ENCODE measurements at places on chromosomes 4 and X.

GRCh38 chrX:72011734-72012133, 101.1 kb downstream of the NHSL2 start:
- no peak for DNase-seq

DNA sequence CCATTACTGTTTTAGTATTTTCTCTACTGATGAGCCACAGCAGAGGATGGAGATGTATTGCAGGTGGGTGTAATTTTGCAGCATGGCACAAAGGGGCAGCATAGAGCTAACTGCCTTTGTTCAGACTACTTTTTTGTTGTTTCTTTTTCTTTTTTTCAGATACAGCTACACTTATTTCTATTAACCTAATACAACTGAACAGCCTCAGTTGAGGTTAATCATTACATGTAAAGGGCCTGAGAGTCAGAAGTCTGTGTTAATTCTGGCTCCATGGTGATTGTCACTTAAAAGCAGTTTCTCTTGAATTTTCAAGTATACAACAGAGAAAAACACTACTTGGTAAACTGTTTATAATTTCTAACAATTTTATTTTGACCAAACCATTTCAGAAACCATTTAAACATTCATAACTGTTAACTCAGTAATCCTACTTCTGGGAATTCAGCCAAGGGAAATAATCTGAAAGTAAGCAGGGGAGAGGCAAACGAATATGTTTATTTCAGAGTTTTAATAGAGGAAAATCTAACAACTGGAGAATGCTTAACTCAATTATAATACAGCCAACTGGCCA, 13.9 kb upstream of the PPEF2 start:
- no peak for DNase-seq

DNA sequence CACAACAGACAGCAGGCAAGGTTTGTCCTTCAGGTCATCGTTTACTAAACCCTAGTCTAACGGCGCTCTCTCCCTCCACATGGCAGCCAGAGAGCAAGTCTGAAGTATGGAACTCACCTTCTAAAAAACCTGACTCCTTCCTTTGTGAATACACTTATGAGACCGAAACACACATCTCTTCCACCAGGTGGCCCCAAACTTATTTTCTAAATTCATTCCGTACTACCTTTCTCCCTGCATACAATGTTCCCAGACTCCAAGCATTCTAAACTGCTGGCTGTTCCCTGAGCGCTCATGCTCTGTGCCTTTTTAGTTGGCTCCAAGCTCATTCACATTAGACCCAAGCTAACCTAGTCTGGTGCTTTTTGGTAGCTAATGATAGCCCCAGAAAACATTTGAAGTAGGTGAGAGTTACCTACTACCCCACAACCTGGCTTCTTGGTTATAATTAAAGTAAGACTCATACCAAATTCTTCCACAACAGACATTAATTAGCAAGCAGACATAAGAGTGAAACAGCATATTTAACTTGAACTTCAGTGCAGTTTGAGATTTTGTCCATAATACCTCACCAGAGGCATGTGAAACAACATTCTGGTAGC, 67.6 kb upstream of the DCLK2 start:
- no peak for DNase-seq

GRCh38 chr4:99968330-99968729, 18.3 kb upstream of the H2AZ1 start:
- DNase-seq = no peak

- no peak for DNase-seq
Measured at GRCh38 chrX:108396188-108396891, 41.9 kb downstream of the COL4A6 start.

DNA sequence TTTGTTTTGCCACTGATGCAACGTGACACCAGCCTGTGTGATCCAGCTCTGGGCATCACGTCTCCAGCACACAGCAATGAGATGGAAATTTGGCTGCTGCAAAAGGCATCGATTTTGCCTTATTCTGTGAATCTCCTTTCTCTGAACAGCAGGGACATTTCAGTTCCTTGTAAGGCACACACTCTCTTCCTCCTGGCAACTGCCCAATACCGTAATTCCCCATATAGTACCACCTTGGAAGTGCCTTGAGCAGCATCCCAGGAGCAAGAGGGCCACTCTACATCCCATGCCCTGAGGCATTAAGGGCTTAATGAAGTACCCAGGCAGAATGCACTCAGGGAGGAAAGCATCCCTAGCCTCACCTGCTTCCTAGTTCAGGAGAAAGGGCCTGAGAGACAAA, 10.5 kb upstream of the MAMLD1 start:
- DNase-seq = no peak

DNA sequence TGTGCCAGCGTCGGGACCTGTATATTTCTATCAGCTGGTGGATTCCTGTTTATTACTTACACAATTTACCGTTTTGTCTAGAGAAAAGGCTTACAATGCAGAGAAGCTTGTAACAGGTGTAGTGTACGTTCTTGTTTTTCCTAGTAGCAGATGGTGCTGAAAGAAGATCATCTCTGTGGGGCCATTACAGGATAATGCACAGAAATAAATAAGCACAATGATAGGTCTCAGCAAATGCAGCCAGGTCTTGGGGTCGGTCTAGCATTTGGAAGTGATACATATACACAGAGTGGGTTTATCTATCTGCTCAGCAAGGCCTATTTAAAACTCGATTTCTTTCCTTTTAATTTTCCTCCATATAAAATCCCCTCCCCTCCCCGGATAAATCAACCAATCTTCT, 180.9 kb upstream of the LCORL start:
- no peak for DNase-seq

DNA sequence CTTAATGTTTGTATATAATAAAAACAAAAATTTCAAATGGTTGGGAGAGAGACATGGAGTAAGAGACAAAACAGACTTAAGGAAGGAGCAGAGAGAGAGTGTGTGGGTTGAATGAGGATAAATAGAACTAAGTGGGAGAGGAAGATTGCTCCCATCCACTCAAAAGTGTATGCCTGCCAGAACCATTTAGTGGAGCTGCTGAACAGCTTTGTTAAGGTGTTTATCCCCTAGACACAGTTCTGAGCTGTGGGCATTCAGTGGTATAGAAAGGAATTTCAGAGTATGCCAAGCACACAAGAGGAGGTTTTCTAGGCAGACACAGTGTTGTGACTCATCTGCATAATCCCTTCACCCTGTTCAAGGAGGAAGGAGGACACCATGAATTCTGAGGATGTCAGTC, 508.6 kb upstream of the EPHA5 start:
- no peak for DNase-seq

- no peak for DNase-seq
Measured at GRCh38 chrX:39519030-39519488, 578.7 kb downstream of the BCOR start.

- DNase-seq = no peak
Measured at GRCh38 chrX:20802036-20802435, 535.3 kb upstream of the RPS6KA3 start.

- no peak for DNase-seq
Measured at GRCh38 chrX:100648458-100649417, 4.7 kb downstream of the SRPX2 start.

DNA sequence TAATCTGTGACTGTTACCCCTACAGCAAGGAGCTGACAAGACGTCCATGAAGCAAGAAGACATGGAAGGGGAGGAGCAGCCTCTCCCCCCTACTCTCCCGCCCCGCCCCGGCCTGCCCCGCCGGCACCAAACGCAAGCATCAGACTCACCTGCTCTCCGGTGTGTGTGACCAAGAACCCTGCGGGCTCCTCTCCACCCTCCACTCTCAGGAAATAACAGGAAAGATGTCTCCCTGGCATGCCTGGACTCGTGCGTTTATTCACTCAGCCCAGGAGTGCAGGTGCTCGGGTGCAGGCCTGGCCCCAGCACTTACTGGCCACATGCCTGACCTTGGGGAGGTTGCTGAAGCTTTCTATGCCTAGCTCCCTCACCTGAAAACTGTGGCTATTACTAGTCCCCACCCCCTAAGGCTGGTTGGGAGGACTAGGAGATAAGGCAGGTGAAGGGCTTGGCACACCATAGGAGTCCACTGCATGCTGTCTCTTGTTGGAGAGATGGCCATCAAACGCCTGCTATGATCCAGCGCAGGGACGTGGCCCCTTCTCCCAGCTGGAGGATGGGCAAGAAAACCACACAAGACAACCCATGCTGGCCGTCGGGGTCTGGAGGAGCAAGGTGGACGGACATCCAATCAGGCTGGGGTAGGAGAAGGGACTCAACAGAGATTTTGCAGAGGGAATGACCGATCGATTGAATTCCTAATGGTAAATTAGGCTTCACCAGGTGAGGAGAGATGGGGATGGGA, 34.9 kb upstream of the CLDN24 start:
- DNase-seq = no peak

DNA sequence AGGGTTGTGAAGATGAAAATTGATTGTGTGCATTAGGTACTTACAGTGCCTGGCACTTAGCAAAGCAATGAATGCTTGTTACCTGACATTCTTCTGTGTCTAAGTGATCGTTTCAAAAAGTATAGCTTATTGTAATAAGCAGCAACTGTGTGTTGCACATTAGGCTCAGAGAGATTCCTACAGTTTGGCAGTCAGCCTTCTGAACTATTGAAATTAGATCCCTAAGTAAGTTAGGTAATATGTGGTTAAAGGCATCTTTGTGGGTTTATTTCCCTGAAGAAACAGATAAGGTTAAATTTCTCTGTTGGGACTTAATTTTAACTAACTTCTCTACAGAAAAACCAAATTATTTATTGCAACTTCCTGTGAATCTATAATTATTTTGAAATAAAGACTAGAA, 93.4 kb downstream of the REPS2 start:
- DNase-seq = no peak

DNA sequence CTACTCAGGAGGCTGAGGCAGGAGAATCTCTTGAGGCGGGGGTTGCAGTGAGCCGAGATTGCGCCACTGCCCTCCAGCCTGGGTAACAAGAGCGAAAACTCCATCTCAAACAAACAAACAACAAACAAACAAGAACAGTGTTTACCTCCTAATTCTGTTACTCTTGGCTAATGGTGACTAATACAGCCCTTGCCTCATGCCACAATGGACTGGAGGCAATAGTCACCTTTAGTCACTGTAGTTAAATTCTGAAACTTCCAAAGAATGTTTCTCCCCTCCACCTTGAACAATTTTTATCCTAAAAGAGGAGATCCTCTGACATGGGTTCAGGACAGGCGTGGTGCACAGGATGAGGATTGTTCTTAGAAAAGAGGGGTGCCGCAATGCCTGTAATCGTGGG, 241.2 kb upstream of the CTSO start:
- no peak for DNase-seq

DNA sequence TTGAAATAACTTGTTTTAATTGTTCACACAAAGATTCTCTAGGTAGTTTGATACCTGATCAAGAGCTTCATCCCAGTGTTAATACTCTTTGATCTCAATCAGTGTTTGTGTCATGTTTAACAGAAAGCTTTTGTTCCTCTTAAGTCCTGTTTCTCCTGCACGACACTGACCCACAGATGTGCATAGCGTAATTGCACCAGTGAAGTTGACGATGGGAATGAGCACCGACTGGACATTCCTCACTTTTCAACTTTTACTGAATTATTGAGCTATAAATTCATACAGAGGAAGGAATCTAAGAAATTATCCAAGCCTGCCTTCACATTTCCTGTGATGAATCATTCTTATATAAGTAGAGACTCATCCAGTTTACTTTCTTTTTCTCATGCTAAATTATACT, 878.7 kb upstream of the TENM3 start:
- no peak for DNase-seq

GRCh38 chr4:127410644-127411043, 222.1 kb upstream of the INTU start:
- no peak for DNase-seq

- no peak for DNase-seq
Measured at GRCh38 chr4:60313611-60314178, 886.4 kb upstream of the ADGRL3 start.

DNA sequence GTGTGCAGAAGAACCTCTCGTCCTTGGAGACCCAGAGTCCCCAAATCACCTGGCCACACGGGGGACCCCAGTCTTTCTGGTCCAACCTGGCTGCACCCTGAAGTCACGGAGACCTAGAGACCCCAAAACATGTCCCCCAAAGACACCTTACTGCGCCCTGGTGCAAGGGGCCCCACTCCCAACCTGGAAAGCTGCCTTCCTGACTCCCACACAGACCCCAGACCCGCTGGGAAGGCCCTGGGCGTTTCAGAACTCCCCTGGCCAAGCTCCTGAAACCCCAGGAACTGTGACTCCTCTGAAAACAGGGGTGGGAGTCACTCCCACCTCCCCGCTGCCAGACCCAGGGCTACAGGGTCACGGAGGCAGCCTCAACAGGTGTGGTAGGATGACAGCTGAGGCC, 12.7 kb upstream of the SHOX start:
- DNase-seq = no peak

- no peak for DNase-seq
Measured at GRCh38 chr4:25939330-25939729, 25.3 kb downstream of the SMIM20 start.

GRCh38 chrX:71618303-71618721, at the start of gene CXCR3:
Gene CXCR3 (minus strand): TSS chrX:71618511. CDS start chrX:71618449, 62 bp downstream.
- peak; percentile 8 for DNase-seq

- DNase-seq = no peak
Measured at GRCh38 chr4:16801356-16801755, 97.1 kb downstream of the LDB2 start.

DNA sequence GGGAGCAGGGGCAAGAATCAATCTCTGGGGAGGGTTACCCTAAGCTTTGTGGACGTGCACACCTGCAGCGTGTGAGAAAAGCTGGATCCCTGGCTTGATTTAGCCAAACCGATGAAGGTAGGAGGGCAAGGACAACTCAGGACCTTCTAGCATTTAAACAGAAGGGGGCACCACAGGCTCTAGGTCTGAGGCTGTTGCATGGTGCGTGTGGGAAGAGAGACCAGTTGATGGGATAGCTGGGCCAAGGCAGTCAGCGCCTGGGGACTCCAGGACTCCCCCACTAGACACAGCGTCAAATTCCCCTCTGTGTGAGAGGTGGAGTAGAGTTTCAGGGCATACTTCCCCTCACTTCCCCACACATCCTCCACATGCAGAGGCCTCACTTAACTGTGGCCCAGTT, 4.3 kb downstream of the GABRQ start:
- DNase-seq = no peak

DNA sequence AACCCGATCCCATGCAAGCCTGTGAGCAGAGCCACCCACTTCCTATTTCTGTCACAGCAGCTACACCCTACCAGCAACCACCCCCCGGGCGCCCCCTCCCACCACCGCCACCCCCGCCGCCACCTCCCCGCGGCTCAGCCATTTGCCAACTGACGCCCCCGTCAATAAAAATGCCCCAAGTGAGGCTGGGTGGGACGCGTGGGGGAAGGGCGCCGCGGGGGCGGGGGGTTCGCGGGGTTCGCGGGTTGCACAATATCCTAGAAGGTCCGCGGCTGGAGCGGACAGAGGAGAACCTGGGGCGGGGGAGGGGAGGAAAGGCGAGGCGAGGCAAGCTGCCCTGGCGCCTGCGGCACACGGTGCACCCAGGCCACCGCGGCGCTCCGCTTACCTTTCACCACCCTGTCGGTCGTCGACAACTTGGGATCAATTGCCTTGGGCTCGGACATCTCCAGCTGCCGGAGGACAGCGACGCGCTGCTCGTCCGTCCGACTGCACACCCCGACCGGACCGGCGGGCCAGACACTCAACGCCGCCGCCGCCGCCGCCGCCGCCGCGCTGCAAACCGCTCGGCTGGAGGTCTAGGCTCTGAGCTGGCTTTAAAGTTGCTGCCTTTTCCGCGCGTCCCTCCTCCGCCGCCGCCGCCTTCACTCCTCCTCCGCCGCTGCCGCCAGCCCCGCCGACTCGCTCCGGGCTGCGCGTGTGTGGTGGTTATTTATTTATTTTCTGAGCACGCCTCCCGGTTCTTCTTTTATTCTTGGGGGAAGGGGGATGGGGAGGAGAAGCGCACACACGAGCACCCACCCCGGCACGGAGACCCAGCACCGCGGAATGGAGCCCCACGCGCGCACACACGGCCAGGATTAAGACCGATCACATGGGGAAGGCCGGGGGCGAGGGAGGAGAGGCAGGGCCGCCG, 717 bp downstream of the PPP3CA start:
- peak; percentile 62 for DNase-seq

All from effector CD8-positive, alpha-beta T cell (primary cell).